DMS 273 treated with DMSO at 0.1 percent for 48 hours (cell line): ENCODE measurements at places on chromosomes 2 and 18.

DNA sequence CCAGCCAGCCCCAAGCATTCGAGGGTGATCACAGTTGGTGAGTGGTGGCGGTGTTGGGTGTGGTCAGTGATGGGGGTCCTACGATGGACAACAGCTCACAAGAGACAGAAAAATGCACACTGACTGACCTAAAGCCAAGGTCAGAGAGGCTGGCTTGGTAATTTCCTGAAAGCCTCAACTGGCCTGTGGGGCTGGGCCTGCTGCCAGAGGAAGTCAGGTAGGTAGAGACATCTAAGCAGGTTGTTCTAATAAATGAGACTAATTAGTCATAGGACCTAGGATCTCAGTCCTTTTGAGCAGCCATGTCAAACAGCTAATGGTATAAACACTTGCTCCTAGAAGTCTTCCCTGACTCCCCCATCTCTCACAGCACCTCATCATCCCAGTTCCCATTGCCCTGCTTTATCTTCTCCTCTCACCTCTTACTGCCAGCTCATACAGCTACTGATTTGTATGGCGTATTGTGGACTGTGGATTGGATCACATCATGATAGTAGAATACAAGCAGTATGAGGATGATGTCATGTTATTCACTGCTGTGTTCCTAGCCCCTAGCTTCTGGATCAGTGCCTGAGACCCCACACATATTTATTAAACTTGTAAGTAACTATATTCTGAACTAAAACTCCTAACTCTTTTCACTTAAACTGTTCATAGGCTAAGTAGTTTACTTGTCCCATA, 262.9 kb upstream of the KLHL29 start:
- no peak for DNase-seq

DNA sequence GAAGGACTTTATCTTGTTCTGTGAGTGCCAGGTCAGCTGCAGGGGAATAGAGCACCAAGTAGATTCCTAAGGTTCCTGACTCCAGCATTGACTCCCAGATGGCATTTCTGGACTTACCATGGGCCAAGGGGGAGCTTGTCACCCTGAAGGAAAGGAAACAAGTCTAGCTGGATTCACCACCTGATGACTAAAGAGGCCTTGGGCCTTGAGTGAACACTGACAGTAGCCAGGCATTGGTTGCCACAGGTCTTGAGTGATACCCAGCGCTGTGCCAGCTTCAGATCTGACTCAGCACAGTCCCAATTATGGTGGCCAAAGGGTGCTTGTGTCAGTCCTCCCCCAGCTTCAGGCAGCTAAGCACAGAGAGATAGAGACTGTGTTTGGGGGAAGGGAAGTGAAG, 40.1 kb upstream of the CAPN13 start:
- no peak for DNase-seq

DNA sequence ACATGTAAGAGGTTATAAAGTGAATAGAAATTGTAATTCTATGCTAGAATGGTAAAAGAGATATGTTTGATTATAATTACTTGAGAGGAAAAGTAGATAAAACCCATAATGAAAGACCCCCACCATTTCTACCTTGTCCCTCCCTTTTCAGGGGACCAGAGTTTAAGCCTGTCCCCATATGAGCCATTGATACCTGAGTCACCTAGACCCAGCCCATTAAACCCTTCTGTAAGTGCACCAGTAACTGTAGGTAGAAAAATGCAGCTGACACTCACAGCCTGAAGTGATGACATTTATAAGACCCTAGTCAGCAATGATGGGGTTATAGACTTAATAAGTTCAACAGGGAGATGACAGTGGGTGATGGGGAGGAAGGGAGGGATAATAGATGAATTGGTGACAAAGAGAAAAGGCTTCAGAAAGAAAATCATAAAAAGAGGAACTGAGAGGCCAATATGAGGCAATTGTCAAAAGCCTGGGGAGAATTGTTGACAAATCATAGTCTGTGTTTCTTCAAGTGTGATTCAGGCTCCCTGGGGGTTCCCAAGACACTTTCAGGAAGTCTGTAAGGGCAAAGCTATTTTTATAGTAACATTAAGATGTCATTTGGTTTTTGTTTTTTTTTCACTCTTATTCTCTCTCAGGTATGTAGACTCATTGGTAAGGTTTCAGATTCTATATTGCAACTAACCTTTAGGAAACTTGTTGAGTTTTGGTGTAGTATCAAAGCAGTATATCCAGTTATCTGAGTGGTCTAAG, 544.2 kb downstream of the SATB2 start:
- no peak for DNase-seq

GRCh38 chr2:121080013-121080772, 204.8 kb downstream of the TFCP2L1 start:
- peak; percentile 40 for DNase-seq

- DNase-seq = no peak
These were observed 37.5 kb downstream of the DHRS9 start for GRCh38 chr2:169106563-169107545.
